ENCODE measurements at places on chromosomes 4 and X. TPM values are rescaled to one million over a fixed set of nuclear protein-coding genes. Genes with fewer than 3 reads are reported as not detected.

DNA sequence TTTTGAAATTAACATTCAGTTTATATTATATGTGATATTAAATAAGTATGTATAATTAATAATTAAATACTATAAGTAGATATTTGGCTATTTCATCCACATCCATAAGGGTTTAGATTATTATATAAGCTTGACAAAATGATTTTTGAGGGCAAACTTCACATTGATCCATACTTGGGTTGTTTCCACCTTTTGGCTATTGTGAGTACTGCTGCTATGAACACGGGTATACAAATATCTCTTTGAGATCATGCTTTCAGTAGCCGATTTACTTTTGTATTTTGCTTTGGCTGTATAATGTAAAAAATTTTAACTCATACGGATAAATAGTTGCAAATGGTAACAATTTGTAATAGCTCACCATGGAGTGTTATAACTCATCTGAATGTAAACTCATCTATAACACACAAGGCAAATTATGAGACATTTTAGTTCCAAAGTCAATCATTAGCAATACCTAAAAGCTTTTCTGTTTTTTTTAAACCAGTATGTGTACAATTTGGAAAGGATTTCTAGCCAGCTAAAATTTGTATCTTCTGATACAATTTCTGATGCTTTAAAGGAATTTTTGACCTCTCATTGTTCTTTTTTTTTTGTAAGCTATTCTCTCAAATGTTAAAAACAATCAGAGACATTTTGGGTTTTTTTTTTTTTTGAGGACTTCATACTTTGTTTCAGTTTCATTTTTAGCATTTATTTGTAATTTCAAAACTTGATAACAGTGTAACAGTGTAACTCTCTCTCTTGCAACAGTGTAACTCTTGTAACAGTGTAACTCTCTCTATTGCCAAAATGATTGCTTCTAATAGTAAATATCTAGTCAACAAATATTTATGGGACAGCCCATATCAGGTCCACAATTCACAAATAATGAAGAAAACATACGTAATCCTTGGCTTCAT is 51.8 kb upstream of the ARX start:
- no peak for DNase-seq

NXF2B gene
- not detected for total RNA-seq

GRCh38 chr4:94441838-94442237 is 9.9 kb upstream of the PDLIM5 start:
- no peak for DNase-seq

RAPGEF2 gene
- total RNA-seq: 24.1 TPM

GRCh38 chr4:80452768-80453167 is 117.2 kb downstream of the CFAP299 start:
- DNase-seq: no peak

DCAF4L1 gene
- total RNA-seq: 0.45 TPM

NAP1L2 gene
- total RNA-seq: 3.0 TPM

DNA sequence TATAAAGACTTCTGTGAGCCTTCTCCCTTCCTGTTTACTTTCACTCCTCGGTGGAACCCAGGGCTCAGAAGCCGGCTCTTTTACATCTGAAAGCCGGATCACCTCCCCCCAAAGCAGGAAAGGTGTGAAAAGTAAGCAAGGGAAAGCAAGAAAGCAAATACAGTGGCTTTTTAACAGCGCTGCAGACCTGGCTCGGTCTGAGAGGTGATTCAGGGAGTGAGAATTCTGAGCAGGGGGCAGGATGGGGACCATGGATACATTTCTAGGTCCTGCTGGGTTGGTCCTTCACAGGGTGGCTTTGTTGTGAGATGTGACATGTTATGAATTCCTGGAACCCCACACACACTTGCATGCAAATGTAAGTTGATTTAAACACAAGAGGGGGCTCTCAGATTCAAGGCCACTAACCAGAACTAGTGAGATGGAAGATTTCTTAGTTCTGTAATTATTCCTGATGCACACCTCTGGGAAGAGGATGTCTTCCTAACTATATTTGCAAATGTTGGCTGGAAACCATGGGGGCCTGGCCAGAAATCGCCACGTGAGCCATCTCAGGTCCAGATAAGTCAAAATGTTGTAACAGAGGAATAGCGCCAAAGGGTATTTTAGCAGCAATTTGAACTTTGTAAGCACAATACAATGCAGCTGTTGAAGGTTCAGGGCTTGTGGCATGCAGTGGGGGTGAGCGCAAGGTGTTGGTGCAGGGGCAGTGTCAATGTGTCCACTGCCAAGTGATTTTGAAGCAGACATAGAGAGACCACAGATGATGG is 670.1 kb upstream of the LCORL start:
- DNase-seq: no peak

GUCY1B1 gene
- total RNA-seq: 4.0 TPM

FAM241A gene
- total RNA-seq: 5.5 TPM

DNA sequence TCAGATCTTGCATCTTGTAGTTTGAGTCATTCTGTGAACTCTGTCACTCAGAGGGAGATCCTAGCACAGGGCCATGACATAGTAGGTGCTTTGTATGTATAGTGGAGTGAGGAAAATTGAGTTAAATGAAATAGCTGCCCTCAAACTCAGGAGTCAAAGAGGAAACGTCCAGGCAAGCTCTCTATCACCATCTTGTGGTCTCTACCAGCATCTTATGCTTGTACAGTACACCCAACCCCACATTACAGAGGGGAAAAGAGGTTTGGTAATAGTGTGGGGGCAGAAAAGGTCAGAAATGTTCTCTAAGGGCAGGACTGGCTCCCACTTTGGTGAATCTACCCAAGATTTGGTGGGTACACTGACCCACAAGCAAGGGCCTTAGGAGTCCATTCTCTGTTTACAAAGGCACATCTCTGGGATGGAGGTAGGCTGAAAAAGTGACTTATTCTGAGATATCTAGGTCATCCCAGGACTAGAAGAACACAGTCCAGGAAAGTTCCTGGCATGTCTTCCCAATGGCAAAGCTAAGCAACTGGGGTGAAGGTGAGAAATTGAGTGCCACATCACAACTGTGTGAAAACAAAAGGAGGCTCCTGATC is 131.8 kb downstream of the OR13H1 start:
- DNase-seq: peak; percentile 16

DNA sequence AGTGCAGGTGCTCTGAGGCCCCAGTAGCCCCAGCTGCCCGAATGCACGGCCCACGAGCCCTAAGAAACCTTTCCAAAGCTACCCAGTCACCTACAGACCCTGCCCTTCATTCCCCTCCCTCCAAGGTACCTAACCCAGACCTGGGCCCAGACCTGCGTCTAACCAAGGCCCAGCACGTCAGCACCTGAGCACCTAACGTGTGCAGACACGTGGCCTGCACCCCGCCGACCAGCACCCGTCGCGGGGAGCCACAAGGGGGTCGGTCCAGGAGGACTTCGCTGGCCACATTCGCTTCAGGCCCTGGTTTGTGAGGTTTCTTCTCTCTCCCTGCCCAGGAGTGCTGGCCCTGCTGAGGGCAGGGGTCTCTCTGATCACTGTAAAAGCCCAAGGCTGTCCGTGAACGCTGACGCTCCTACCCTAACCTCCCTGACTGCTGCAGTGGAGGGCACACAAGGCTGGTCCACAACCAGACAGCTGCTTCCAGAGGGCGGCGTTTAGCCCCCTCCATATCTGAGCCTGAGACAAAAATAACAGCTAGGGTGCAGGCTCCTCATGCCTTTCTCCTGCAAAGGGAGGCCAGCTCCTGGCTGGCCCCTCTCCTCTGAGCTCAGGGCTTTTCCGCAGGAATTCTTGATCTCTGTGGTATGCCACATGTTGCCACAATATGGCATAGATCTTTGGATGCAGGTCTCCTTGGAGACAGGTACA is 31.8 kb downstream of the WDR1 start:
- no peak for DNase-seq

DGKK gene
- not detected for total RNA-seq

DNA sequence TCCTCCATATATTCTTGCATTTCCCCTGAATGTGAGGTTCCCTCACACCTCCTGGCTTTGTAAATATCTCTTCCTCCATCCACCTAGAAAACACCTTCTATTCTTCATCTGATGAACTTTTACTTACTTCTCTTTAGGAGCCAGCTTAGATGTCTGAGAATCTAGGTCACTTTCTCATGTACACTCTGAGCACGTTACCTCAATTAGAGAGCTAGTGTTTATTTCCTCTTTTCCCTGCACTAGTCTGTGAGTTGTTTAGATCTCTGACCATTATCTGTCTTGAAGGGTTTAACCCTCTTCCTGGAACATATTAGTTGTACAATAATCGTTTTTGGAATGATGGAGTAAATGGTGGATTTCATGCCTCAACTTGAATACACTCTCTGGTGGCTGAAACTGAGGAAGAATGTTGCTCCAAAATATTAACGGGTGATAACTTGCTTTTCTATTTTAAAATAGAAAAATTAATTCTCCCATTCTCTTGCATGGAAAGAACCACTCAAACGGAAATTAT is 8.5 kb upstream of the NEIL3 start:
- peak; percentile 19 for DNase-seq

- no peak for DNase-seq
Measured at GRCh38 chrX:43527801-43528200, 128.3 kb upstream of the MAOA start.

- DNase-seq: peak; percentile 38
Measured at GRCh38 chr4:91325495-91325894, 978.3 kb upstream of the GRID2 start.

DNA sequence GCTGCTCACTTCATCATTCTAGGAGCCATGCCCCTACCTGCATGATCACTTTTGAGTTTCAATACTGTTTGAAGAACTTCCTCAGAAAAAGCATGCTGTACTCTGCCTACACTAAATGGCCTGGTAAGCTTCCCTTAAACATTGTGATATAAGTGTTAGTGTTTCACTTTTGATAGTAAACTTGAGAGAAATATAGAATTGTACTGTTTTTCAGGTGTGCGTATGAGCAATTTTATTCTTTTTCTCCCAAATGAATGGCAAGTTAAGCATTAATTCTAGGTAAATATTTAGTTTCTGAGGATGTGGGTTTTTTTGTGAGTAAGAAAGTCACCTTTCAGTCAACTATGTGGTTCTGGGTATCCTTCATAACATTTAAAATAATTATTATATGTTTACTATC is 484.5 kb downstream of the IL15 start:
- DNase-seq: no peak

DNA sequence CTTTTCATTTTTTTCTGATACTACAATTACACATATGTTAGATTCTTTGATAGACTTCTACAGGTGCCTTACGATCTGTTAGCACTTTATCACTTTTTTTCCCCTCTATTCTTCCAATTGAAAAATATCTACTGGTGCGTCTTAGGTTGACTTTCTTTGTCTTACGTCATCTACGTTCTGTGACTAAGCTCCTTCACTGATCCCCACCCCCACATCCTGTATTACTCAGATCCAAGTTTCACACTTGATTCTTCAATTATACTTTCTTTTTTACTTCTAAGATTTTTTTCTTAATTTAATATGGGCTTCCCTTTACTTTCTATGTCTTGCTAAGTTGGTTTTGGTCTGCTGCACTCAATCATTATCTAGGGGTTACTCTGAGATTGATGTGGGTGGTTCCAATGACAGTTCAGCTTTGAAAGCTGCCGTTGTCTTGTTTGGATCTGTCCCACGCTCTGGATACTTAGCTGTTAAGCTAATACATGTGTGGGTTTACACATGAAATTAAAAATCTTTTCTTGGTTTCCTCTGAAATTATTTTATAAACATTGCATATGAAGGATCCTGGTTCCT is 1321.1 kb downstream of the RAPGEF2 start:
- DNase-seq: peak; percentile 46

- no peak for DNase-seq
Measured at GRCh38 chr4:101262683-101263082, 84.6 kb downstream of the PPP3CA start.

GRCh38 chr4:182680234-182680653 is 236.9 kb downstream of the DCTD start:
- no peak for DNase-seq

SLC4A4 gene
- total RNA-seq: not detected

- DNase-seq: no peak
Measured at GRCh38 chr4:147102596-147102995, 156.9 kb upstream of the TTC29 start.

DNA sequence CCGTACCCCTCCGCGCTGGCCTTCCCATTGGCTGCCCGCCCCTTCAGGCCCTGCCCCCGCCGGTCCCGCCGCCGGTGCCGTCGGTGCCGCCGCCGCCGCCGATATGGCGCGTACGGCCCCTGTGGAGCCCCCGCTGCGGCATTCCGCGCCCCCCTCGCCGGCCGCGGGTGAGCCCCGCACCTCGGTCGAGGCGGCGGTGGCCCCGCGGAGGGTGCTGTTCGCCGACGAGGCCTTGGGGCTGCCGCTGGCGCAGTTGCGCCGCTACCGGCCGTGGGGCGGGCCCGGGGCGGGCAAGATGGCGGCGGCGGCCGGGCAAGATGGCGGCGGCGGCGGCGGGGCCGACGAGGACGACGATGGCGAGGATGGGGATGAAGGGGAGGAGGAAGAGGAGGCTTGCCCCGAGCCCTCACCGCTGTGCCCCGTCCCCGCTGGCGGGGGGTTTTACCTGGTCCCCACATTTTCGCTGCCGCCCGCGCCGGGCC is at the start of gene PPP1R3F:
Gene PPP1R3F, plus strand, starts transcription at position 27 of the 482 bp plus-strand sequence. Its CDS starts 77 bp downstream, at position 104.
- DNase-seq: no peak

DNA sequence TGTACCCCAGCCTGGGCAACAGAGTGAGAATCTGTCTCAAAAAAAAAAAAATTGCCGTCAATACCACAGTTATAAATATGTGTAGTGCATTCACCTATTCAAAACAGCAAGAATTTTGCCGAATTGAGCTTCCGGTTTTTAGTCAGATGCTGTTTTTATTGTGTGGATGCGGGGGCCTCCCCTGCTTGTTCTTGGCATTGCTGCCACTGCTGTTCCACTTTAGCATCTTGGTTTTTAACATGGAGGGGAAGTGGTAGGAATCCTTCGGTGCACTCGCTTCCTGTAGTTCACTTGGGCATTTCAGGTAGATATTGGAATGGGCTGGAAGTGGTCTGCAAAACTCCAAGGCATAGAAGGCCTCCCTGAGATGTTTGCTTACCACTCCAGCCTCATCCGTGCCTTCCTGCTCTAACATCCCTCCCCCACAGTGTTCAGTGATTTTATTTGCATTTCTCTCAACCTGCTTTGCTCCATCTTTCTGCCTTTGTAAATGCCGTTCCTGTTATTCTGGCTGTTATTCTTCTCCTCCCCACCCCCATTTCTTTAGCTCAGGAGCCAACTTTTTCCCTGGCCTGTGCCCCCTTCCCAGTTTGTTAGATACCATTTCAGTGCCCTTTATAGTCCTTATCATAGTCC is 25.5 kb downstream of the MOB1B start:
- no peak for DNase-seq

DNA sequence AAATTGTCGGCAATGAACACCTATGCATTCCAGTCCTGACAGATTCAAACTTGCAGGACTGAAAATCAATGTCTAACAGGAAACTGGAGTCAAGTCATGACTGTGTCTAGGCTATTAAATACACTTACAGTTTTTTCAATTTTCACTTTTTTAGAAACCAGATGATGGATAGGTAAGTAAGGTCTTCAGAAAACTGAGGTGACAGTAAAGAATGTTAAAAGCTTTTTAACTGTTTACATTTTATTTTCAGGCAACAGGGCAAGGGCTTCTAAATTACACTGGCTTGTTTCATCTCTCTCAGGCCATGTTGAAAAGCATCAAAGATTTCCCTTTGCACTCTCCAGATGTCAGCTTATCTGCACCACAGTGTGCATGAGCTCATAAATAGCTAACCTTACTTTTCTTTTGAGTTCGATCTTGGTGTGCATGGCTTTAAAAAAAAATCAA is 65.2 kb downstream of the SEC24D start:
- DNase-seq: peak; percentile 52

- DNase-seq: no peak
Measured at GRCh38 chr4:86910820-86911684, 18.8 kb upstream of the C4orf36 start.

All from mammary epithelial cell (primary cell).